ENCODE measurements at places on chromosomes 12 and 14.
A peak's percentile ranks its signal among the peaks of the same experiment; 100 is the strongest.

DNA sequence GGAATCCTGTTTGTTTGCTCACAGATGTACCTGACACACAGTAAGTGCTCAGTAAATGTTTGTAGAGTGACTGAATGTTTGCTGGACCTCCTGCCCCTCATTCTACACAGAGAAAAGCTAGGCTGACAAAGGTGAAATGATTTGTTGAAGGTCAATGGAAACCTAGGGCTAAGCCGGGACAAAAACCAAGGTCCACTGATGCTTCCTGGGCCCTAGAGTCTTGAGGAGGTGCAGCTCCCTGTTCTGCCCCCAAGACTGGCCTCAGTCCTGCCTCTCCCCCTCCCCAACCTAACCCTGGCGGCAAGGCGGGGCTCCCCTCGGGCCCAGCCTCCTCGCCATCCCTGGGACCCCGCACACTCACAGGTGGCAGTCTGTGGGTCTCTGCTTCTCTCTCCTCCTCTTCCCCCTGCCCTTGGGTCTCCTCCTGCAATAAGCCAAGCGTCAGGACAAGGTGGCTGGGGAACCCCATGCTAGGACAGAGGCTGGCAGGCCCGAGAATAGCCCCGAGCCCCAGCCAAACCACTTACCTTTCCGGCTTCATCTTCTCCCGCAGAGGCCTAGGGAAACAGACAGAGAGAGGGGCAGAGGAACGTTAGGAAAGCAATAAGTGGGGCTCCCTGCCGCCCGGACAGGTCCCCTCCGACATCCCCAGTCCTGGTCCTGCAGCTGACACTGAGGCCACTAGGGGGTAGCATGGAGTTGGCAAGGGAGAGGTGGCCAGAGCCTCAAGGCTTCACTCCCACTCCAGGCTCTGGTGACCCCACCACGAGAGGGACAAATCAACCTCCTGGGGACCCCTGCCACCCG, 9.3 kb downstream of the PGF start:
- peak; percentile 79 for DNase-seq

DNA sequence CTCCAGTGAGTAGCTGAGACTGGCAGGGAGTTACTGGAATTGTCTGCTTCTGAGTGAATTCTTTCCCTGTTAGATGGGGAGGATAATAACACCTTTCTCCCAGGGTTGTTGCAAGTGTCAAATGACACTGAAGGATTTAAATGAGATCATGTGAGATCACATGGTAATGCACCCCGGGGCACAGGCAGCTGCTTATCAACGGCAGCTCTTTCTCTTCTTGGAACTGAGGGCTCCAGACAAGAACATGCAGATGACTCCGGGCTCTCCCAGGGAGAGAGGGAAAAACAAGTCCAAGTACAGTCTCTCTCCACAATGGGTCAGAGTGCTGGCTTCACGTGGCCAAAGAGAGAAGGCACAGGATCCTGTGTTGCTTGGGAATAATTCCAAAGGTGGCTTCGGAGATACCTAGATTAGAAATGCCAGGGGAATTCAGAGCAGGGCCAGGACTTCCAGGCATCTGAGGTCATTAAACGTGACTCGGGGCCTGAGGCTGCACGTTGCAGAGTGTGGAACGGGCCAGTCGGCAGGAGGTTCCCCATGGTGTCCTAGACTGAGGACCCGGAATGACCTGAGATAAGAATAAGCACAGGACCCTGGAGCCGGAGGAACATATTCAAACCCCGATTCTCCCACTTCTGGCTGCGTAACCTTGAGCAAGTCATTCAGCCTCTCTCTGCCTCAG, 109.2 kb downstream of the PRMT8 start:
- DNase-seq = peak; percentile 57

- peak; percentile 65 for DNase-seq
Measured at GRCh38 chr14:77882098-77882497, 82.2 kb downstream of the ADCK1 start.

- DNase-seq = no peak
Measured at GRCh38 chr12:102511575-102511974, 31.2 kb upstream of the IGF1 start.

DNA sequence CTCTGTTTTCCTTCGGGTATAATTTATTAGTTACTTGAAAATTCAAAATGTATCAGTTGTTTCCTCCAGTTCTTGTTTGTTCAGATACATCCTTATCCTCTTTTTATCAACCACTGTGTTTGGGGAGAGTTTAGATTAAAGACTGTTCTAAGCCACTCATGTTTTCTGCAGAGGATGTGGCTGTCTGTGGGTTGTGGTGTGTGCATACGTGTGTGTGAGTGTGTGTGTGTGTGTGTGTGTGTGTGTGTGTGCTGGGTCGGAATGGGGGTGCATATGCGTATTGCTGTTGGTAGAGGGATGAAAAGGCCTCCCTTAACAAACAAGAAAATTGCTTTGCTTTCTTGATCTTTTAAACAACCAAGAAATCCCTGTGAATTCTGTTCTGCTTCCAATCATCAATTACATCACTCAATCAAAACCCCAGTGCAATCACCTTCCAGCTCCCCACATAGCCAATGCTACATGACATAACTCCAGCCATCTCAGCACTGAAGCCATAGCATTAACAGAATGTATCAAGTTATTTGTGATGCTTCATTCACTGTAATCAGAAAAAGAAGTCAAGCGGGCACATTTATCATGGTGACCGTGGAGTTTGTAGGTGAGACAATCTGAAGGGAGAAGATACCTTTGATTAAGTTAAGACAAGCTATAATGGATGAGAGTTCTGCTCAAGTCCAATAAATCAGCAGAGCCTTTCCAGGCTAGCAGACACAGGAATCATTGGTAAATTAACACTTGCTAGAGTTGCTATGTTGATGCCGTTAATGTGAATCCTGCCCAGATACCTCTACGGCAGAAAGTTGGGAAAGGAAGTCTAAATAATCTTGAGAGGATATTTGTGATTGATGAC, 131.9 kb downstream of the RMST start:
- DNase-seq = no peak

GRCh38 chr14:84131924-84132323, 1398.0 kb upstream of the FLRT2 start:
- no peak for DNase-seq
